ENCODE measurements at places on chromosomes 16 and 17. TPM values are rescaled to one million over a fixed set of nuclear protein-coding genes. Genes with fewer than 3 reads are reported as not detected.

DNA sequence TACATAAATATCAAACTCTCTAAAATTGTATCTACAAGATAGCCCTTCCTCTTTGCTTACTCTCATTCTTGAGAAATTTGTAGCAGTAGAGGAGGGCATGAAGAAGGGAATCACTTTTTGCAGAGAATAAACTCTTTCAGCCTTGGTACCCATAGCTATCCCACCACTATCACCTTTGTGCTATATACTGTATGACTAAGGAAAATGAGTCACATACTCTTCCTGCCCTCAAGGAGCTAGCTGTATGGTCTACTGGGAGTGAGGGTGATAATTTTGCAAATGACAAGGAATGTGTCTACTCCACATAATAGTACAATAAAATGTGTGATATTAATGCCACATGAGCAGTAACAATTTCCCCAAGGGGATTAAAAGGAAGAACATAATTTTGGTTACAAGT, 184.6 kb upstream of the WSB1 start:
- peak; percentile 71 for DNase-seq

GRCh38 chr16:79997257-79997656, 396.7 kb upstream of the MAF start:
- DNase-seq, result no peak

DNA sequence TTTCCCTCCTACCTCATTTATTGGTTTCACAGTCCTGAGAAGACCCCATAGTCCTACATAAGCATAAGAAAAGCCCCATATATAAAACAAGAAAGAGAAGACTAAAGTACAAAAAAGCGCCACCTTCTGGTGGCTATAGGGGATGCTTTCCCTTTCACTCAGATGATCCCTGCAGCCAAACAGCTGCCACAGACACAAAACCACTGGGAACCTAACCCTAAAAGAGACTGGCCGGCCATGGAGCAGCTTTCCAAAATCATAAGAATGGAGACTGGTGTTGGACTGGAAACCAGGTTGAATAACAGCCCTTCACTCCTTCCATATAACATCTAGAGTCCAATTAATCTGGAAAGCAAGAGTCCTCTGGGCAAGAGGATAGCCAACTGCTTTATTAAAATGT, 11.4 kb downstream of the DYNC1LI2 start:
- DNase-seq, result peak; percentile 40

DNA sequence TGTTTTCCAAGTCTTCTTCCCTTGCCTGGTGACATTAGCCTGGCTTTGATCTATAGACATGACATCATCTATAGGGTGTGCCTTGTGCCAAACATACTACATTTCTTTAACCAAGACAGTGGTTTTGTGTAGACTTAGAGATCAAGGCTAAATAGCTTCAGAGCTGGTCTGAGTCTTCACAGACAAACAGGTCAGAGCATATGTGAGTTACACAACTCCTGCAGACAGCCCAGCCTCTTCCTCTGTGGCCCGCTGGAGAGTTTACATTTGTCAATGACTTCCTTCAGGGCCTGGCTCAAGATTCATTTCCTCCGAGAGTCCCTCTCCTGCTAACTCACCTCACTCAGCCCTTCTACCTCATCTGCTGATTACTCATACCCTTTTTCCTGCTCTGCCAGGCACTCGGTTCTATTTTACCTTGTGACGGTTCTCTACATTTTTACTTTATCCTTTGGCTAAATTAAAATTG, 73.1 kb upstream of the TANC2 start:
- DNase-seq, result peak; percentile 96

DNA sequence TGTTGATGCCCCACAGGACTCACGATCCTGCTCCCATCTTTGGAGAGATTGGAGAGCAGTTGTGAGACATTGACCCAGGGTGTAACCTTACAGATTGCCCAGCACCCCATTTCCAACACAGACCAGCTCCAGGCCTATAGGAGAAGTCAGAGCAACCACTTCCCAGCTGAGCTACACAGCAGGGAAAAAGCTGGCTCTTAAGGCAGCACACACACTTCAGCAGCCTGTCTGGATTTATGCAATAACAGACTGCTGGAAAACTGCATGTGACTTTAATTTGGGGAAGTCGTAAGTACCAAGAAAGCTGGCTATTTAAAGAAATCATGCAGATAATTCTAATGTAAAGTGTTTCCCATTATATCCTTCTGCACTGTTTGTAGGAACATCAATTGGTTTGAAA, 30.8 kb downstream of the NOG start:
- no peak for DNase-seq

- no peak for DNase-seq
These were observed 3.4 kb downstream of the MNT start for GRCh38 chr17:2397247-2398171.

DNA sequence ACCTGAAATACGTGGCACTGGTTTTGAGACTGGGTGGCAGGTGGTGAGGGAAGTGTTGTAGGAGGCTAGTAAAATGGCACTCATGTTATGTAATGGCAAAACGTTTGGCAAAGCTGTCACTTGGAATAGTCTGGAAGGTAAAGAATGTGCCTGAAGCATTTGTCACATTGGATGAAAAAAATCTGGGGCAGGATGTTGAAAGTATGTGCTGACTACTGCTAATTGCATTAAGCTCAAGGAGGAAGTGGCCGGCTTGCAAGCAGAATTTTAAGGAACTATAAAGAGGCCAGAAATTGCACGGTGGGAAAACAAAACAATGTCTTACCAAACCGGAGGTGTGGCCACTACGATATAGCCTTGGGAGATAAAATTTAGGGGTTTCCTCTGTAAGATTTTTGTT, 26.6 kb upstream of the NLRP1 start:
- no peak for DNase-seq

DNA sequence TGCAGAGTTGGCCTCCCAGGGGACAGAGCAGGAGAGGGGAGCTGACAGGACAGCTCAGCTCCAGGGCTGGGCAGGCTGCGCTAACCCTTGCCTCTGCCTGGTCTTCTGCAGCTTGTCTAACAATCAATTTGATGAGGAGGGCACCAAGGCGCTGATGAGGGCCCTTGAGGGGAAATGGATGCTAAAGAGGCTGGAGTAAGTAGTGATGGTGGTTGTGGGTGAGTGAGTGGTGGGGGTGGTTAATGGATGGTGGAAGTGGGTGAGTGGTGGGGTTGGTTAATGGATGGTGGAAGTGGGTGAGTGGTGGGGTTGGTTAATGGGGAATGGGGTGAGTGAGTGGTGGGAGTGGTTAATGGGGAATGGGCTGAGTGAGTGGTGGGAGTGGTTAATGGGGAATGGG, 22.0 kb upstream of the CPNE2 start:
- DNase-seq, result no peak

DNA sequence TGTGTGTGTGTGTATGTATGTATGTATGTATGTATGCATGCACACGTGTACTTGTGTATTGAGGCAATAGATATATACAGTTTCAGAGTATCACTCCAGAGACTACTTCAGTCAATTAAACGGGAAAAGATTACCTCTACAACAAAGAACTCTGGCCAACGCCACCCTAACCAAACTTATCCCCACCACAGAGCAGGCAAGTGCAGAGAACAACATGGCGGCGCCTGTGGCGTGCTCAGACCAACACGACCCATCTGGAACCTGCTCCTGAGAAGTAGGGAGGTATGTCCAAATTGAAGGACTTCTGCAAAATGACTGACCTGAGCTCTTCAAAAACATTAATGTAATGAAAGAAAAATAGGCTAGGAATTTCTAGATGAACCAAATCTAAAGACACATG, 12.4 kb downstream of the USP22 start:
- no peak for DNase-seq

- DNase-seq, result no peak
These were observed 580 bp downstream of the RANGRF start for GRCh38 chr17:8289103-8289397.

- no peak for DNase-seq
These were observed 61.9 kb upstream of the FOXF1 start for GRCh38 chr16:86448306-86448890.

- peak; percentile 46 for DNase-seq
These were observed 342.5 kb downstream of the CPPED1 start for GRCh38 chr16:12461201-12461600.

- DNase-seq, result no peak
These were observed 50.5 kb upstream of the SALL1 start for GRCh38 chr16:51201604-51202003.

- DNase-seq, result no peak
These were observed 103.1 kb upstream of the HSBP1 start for GRCh38 chr16:83704656-83705055.

DNA sequence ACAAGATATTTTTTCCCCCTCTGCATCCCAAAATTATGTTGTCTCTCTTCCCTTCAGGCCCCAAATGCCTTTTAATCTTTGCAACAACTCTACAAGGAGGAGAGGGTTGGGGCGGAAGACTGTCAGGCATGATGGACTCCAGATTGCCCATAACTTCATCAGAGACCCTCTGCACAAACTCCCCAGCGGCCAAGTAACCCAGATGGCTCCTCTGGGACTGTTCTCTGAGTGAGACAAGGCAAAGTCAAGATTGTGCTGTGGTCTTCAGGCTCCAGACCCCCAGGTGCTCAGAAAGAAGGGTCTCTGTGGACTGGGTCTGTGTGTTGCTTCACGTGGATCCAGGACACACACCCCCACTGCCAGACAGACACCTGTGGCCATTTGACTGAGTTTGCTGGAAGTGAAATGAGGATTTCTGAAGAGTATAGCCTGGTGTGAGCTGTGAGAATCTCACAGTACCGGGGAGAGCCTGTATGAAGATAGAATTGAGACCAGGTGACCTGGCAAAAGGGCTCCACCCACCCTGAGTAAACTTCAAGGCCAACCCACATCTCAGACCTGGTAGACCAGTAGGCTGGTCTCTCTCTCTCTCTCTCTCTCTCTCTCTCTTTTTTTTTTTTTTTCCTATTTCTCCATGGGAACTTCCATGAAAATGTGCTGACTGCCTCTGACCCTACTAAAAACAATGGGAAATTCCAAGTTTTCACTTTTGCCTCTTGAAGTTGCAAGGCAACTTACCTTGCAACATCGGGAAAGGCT, 354.1 kb downstream of the SOX9 start:
- DNase-seq, result no peak

DNA sequence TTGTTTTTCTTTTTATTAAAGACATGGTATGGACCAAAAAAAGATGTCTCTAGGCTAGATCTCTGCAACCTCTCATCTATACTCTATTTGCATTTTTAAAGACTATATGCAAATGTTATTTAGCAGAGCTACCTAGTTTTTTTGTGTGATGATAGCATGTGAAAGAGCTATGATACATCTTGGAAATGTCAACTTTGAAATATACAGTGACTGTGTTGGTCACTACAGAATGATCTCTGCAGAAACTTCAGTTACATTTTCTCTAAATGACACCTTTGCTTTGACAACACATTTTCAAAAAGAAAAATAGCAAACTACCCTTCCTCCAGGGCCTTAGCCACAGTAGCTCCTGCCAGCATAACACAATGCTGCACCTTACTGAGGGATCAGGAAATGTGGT, 86.6 kb downstream of the PRKCB start:
- no peak for DNase-seq

- DNase-seq, result no peak
These were observed 64.9 kb upstream of the PMFBP1 start for GRCh38 chr16:72236866-72237265.

DNA sequence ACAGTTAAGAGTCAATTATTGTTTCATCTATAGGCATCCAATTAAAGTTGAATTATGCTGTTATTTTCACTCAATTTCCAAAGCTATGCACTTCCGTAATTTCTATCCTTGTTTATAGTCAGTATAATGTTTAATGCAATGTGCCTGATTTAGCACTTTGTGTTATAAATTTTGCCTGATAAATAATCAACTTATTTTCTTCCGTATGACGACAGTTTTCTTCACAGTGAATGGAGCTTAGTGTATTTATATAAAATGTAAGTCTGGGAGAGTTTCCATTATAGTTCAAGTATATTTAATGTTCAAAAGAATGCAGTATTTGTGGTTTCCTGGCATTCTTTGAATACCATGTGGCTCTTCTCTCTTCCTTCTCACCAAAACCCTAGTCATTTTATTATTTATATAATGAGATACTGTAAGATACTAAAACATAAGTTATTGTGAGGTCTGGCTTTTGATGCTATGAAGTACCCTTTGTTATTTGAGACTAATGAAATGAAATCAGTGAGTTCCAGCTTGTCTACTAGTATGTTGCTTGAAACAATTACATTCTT, 240.6 kb downstream of the PRKCA start:
- DNase-seq, result peak; percentile 84

DNA sequence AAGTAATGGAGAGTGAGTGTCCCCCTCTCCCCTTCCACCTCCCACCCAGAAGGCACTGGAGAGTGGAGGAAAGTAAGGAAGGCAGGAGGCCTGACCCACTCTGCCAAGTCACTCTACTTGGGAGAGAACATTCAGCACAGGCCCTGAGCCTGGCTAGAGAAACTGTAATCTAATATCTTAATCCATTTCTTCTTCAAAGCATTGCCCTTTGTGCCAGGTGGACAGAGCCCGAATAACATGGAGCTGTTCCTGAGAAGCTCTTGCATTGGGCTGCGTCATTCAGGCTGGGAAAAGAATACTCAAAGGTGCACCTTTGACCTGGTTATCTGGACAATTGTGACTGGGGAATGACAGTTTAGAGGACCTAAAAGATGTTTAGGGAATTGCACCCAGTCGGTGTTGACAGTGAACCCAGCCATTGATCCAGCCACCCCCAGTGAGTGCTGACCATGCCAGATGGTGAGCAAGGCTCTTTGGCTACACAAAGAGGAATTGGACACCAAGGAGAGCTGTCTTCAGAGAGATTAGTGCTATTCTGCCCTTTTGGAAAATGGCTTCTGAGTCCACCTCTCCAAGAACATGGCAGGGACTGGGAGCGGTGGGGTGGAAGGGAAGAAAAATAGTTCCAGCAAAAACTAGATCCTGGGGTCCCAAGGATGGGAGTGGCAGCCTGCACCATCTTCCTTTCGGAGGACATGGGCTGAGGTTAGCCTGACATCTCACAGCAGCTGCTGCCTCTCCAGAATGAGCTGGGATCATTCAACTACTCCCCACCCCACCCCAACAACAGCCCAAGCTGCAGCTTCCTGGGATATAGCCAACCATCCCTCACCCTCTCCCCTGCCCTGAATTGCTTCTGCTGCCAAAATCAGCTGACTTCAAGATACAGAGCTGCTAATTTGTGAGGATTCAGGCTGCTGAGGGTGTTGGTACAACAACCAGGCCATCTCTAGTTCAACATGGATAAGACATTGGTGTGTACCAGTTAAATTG, 11.6 kb upstream of the NOG start:
- no peak for DNase-seq

DNA sequence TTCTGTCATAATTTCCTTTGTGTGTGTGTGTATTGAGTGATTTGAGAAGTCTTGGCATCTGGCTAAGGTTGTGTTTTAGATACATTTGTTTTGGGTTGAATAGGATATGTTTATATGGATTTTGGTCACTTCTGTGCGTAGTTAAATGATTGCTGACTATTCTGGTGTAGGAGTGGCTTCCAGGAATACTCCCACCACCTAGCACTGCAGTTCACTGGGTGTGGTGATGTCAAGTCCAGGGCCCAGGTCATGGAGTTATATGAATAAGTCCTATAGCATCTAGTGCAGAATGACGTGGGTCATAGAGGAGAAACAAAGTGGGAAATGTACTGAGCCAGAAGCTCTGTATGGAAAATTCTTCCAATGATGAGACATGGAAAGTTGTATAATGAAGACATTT, 465.4 kb upstream of the CCL2 start:
- DNase-seq, result no peak

Gene TP53TG3D
- total RNA-seq, result 1.1 TPM

Gene PRSS53
- total RNA-seq, result 0.72 TPM

Gene INCA1
- not detected for total RNA-seq

Gene NXPH3
- 0.06 TPM for total RNA-seq

Gene FAM171A2
- total RNA-seq, result 11.7 TPM

Gene CACNG3
- total RNA-seq, result not detected

Gene KRTAP9-4
- total RNA-seq, result not detected

Gene ICAM2
- total RNA-seq, result 8.2 TPM
